ENCODE measurements at places on chromosomes 2 and 18.

GRCh38 chr2:196415384-196415783 lies 224.1 kb upstream of the CCDC150 start:
- no peak for DNase-seq

- no peak for DNase-seq
Observed at GRCh38 chr2:201790291-201790690, 9.6 kb upstream of the ALS2 start.

- no peak for DNase-seq
Observed at GRCh38 chr18:61992923-61993322, 100.1 kb upstream of the RNF152 start.

DNA sequence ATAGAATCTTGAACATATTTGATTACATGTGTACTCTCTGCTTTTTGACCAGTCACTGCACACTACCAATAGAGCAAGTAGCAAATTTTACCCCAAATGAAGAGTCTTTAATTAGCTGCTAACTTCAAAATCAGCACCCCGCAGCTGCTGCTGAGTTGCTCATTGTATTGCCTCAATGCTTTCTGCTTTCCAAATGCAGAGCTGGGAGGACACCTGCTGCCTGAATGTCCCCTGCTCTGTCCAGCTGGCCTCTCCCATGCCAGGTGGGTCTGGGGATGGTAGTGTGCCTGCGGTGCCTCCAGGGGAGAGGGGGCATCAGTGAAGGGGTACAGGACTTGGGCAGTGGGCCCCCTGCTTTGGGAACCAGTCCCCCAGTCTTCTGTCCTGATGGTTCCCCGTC lies 184.8 kb downstream of the PRKCE start:
- no peak for DNase-seq

DNA sequence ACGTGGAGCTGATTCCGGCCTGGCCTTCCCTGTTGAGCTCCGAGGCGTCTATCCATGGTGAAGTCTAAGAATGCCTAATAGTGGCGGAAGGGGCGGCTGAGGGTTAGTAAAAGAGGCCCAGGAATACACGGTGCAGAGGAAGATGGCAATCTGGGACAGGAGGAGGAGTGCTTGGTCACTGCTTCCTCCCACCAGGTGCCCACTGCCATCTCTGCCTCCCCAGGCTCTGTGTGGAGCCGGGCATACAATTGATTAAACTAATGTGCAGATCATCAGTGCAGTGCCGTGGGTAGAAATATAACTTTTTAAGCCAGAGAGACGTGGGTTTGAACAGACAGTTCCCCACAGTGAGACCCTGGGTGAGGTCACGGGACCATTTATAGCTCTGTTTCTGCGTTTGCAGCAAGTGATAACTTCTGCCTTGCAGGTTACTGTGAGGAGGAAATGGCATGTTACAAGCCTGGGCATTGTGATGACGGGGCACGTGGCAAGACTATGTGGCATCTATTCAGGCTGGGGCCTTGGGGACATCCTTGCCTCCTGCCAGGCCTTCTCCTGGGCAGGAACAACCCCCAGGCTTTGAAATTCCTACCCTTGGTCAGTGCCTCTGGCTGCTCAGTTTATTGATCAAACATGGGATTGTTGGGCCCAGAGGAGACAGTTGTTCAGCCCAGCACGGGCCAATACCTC lies 204.9 kb downstream of the ASB1 start:
- DNase-seq = no peak

DNA sequence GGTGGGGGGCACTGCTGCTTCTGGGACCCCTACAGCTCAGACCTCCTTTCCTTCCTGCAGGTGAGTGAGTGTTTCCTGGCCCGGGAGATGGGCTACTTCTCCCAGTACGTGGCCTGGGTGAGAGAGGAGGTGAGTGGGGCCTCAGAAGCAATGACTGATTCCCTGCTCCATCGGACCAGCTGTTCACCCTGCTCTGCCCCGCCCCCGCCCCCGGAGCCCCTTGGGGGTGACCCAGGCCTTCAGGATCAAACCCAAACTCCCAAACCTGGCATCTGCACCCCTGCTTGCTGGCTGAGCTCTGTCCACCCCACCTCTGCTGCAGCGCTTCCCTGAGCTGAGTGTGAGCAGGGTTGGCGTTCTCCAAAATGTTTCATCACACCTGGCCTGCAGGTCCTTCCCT lies 9.8 kb upstream of the KCNIP3 start:
- DNase-seq = no peak

DNA sequence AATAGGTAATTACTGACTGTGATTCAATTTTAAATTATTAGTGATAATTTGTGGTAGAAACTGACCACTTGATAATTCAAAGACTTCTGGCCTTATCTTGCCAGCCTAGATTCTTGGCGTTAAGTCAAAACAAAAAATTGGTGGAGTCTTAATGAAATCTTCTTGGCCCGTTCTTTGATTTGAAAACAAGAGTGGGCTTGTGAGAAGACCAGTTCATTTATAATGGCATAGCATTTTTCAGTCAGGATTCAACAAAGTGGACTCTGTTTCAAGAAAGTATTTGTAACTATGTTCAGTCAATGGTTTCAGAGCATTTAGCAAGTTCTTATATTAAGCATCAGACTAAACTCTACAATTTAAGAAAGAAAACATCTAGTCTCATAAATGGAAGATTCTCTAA lies 26.0 kb downstream of the ITGA4 start:
- DNase-seq = no peak

GRCh38 chr2:74286725-74287124 lies 56.5 kb downstream of the SLC4A5 start:
- no peak for DNase-seq

DNA sequence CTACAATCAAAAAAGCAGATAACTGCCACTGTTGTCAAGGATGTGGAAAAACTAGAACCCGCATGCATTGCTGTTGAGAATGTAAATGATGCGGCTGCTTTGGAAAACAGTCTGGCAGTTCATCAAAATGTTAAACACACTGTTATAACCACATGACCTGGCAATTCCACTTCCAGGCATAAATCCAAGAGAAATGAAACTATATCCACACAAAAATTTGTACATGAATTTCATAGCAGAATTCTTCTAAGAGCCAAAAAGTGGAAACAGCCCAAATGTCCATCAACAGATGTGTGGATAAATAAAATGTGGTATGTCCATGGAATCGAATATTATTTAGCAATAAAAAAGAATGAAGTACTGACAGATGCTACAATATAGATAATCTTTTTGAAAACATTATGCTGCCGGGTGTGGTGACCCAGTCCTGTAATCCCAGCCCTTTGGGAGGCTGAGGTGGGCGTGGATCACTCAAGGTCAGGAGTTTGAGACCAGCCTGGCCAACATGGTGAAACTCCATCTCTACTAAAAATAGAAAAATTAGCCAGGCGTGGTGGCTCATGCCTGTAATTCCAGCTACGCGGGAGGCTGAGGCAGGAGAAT lies 32.0 kb downstream of the ERCC3 start:
- DNase-seq = no peak

GRCh38 chr2:106956879-106957278 lies 70.9 kb upstream of the ST6GAL2 start:
- no peak for DNase-seq

DNA sequence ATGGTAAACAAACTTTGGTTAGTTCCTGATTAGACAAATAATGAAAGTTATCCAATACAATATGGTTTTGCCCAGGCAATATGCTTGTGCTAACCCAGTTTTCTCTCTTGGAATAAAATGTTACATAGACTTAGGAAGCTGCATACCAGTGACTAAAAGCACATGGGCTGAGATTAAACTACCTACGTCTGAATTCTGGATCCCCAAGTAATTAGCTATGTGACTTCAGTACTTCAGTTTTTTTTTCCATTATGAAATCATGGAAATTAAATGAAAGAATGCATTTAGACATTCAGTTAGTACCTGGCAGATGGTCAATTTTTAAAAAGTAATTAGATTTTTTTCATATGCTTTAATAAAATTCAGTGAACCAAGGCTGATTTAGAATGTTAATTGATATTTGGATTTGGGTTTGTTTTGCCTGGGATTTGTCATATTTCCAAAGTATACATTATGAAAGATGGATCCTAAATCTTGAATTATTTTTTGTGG lies 213.9 kb downstream of the PTH2R start:
- DNase-seq = no peak

- DNase-seq = no peak
Observed at GRCh38 chr2:674321-674985, 2.8 kb downstream of the TMEM18 start.

GRCh38 chr18:55856229-55856628 lies 268.2 kb upstream of the TCF4 start:
- peak; percentile 69 for DNase-seq

DNA sequence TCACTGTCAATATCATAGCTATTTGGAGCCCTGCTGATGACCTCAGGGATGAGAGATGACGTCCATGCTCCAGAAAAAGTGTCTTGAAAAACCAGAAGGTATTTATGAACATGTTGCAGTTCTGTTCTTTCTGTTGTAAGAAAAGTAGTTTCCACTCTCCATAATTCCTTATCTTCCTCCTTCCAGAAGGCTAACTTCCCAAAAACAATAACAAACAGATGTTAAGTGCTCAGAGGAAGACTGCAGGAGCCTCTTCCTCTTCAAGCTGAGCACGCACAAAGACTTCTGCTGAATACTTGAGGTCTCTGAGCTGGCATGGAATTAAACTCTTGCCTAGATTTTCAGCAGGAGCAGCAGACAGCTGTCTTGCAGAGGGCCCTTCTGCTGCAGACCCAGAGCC lies 434.5 kb upstream of the KLHL29 start:
- no peak for DNase-seq

DNA sequence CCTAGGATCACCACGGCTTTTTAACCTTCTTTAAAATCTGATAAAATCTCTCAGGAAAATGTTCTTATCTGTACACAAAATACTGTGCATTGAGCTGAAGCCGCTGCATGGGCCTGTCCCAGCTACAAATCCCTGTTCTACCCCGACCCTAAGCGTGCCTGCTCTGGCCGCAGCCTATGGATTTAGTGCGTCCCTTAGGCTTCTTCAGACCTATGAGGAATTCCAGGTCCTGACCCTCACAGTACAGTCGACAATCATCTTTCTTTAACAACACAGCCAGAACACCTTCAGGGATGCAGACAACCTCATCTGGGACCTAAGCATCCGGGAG lies 477 bp upstream of the WDCP start:
- no peak for DNase-seq

DNA sequence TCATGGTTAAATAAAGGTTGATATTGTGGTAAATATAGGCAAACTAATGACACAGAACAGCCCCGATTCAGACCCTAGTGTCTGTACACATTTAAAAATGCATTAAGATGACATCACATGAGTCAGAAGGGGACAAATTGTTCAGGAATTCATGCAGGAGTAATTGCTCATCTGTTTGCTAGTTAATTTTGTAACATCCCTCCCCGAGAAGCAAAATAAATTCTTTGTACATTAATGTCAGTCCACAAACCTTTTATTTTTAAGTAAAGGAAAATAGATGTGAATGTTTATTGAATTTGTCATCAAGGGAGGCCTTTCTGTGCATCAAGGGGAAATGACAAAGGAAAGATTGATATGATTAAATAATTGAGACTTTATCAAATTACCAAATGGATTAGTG lies 69.9 kb downstream of the SH3BP4 start:
- DNase-seq = no peak

DNA sequence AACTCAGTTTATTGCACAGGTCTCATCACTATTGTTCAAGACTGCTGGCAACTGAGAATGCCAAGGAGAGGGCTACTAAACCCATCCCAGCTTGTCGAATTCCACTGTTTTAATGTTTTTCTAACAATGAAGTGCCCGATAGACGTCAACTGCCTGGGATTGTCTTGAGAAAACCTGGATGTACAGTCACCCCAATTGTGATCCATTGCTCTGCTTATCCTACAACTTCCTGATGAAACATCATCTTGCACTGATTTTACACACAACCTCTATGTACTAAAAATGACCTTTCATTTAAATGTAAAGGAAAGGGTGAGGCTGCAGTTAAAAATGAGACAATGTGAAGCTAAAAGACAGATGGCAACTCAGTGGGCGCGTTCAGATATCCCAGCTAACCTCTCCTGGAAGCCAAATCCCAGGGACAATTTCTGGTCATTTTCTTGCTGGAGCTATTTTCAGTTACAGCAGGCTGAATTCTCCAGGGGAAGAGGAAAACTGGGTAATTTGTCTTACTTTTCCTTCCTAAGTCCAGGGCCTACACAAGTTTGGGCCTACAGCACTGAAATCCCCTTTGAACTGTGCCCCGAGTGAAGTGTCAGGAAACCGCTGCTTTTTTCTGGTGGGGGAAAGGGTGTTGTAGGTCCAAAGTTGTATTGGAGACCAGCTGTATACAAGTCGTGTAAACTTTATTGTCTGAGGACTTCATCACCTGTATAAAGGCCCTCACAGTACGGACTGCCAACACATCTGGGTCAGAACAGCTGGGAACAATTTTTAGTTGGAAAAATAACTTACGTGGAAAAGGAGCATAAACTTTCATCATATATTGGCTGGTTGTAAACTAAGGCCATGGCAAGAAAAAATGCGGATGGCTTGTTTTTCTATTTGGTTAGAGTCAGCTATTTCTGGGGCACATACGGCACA lies 68.9 kb upstream of the LTBP1 start:
- no peak for DNase-seq

DNA sequence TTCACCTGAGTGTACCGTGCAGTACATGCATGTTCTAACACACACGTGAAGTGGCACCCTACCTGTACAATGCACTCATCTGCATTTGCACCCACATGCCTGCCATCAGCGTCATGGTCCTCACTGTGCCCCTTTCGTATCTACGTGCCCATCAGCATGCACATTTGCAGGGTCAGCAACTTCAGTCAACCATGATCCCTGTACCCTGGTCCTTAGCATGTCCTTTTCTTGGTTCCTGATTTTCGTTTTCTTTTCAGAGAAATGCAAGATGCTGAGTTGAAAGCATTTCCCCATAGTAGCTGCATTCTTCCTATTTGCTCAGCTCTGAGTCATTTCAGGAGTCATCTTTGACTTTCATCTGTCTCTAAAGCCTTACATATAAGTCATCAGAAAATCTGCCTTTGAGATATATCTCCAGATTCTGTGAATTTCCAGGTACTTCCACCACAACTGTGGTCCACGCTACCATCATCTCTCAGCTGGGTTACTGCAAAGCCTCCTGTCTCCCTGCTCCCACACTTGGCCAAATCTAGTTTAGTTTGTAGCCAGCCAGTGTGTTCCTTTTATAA lies 14.7 kb upstream of the PUM2 start:
- no peak for DNase-seq

GRCh38 chr18:839224-840022 lies 27.4 kb upstream of the YES1 start:
- DNase-seq = peak; percentile 70

DNA sequence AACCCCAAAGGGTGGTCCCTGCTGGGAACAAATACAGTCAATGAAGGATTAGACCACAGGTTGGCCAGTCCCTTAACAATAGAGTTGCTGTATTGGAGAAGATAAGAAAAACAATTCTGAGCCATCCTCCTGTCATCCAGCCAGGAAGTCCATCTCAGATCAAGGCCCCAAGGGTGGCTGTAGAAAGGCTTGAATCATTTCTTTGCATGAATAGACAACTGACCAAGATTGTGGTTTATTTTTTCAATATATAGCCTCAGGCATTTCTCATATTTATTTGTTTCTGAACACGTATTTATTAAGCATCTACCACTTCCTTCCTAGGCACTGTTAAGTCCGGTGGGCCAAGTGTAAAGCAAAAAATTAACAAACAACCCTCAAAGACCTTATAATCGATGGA lies 274.4 kb upstream of the SLC14A2 start:
- no peak for DNase-seq

Measured in RWPE2 (cell line).